Stimulated activated CD8-positive, alpha-beta memory T cell treated with anti-CD3 and anti-CD28 coated beads, Interleukin-15, amount 100 ng/mL, for 4 hours (primary cell): ENCODE measurements at places on chromosomes 5 and 9.

- DNase-seq = no peak
These were observed 65.1 kb upstream of the CCDC152 start for GRCh38 chr5:42691413-42691937.

DNA sequence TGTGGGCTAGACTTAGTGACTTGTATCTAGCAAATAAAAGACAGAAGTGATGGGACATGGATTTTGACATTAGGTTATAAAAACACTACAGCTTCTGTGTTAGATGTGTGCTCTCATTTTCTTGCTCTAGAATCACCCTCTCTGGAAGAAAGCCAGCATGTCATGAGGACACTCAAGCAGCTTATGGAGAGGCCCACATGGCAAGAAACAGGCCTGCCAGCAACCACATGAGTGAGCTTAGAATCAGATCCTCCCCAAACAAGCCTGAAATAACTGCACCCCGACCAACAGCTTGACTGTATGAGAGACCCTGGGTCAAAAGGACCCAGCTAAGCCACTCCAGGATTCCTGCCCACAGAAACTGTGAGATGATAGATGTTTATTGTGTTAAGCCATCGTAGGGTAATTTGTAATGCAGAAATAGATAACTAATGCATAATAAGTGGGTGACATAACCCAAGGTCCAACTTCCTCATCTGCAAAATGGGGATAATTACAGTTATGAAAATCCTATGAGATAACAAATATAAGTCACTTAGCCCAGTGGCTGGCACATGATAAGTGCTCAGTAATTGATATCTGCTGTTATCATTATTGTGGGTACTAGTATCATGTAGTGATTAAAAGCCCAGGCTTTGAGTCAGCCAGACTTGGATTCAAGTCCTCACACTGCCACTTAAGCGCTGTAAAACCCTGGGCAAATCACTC is 86.5 kb downstream of the KLHL3 start:
- no peak for DNase-seq

DNA sequence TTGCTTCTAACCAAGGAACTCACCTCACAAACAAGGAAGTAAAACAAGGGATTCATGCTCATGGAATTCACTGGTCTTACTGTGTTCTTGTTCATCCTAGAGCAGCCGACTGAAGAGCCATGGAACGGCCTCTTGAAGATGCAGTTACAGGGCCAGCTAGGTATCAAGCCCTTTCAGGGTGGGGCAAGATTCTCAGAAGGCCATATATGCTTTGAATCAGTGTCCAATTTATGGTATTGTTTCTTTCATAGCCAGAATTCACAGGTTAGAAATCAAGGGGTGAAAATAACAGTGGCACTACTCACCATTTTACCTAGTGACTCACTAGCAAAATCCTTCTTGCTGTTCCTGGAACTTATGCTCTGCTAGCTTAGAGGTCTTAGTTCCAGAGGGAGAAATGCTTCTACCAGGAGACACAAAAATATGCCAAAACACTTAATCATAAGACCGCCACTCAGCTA is 159.5 kb upstream of the CDH10 start:
- DNase-seq = no peak

DNA sequence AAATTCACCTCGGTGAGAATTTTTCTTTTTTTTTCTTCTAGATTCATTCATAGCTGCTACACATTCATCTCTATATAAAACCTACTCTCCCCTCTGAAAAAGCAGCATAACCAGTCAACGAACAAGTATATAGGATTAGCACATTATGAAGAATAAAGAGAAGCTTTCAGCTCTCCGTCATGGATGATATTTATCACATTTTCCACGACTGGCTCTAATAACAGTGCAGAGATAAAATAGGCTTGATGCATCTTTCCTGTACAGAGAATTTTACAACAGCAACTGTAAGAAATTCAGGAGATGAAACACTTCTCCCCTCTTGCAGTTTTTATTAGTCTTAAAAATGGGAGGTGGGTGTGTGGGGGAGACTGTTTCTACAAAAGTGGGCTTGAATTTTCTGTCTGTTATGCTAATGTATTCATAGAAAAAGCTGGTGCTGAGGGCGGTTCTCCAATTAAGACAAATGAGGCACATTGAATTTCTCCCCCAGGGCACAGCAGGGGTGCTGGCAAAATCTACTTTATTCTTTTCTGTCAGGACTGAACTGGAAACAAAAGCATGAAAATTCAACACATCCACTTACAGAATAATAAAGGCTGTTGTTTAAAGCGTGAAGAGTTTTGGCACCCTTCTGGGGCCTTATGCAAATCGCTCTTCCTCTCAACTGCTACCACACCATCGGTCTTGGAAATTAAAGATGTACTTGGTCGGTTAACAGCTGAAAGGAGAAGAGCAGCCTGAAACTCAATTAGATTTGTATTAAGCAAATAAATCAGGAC is 233.9 kb upstream of the ZNF608 start:
- DNase-seq = no peak

DNA sequence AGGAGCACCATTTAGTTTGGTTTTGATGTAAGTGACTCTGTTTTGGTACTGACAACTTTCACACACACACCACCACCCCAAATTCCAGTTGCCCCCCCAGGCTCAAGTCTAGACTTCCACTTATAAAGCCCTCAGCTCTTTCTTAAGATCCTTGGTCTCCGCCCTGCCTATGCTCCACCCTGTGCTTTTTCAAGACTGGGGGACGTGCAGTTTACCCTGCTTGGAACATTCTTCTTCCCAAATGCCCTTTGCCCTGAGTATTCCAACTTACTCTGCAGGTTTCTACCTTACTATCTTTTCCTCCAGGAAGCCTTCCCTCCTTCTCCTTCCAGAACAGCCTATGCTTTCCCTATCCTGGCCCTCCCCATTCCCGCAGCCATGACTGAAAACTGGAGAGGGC is 1.5 kb upstream of the TRIM14 start:
- no peak for DNase-seq

DNA sequence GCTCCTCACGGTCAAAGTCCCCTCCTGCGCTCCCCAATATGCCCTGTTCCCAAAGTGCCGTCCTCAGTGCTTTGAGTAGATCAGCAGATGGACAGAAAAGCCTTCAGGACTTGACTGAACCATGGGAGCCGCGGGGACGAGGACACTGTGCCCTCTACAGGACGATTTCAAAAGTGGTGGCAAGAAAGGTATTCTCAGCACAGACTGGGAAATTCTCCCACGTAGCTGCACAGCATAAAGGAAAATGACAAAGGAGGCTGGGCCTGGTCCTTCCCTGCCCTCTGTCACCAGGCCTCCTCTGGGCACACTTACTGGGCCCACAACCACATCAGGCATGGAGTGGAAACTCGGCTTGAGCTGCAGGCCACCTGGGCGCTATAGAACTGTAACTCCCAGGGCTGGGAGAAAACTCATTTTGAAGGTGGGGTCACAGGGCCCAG is 16.7 kb upstream of the MTMR12 start:
- peak; percentile 17 for DNase-seq
